Stimulated activated CD4-positive, alpha-beta T cell treated with anti-CD3 and anti-CD28 coated beads, TNF-alpha, amount 100 ng/mL, for 1 hour (primary cell): ENCODE measurements at places on chromosomes 1 and 21.

- no peak for DNase-seq
Observed at GRCh38 chr1:37034121-37035013, at the start of gene GRIK3. Gene GRIK3, minus strand, starts transcription at chr1:37034515. Its CDS starts 407 bp downstream, at chr1:37034108.

DNA sequence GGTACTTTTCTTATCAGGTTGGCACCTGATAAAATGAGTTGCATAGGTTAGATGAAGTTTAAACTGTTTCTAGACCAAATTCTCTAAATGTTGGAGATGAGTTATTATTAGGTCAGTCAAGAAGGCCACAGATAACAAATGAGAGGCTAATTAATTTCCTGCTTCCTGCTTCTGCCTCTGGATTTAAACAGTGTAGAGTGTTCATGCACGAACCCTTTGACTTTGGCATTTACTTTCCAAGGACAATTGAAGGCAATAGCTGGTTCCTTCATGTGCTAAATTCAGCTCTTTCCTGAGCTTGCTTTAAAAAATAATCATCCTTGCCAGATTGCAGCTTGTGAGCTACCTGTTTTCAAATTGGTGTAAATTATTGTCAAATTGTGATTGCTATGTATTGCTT lies 80.6 kb downstream of the RASAL2 start:
- no peak for DNase-seq

DNA sequence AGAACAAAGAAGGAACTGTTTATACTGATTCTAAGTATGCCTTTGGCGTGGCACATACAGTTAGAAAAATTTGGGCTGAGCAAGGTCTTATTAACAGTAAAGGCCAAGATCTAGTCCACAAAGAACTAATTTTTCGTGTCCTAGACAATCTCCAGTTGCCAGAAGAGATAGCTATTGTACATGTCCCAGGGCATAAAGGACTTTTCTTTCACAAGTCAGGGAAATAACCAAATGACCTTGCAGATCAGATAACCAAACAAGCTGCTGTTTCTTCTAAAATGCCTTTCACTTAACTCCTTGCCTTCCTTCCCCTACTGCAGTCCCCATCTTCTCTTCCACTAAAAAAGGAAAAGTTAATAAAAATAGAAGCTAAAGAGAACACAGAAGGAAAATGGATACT lies 4.0 kb downstream of the TEX50 start:
- no peak for DNase-seq

- no peak for DNase-seq
Observed at GRCh38 chr1:110070671-110071242, at the start of gene ALX3. Gene ALX3, minus strand, starts transcription at chr1:110070672. Its CDS starts 60 bp downstream, at chr1:110070612.

GRCh38 chr1:215064327-215064726 lies 18.2 kb upstream of the KCNK2 start:
- no peak for DNase-seq

- DNase-seq, result no peak
Observed at GRCh38 chr1:185038813-185039376, 6.5 kb upstream of the RNF2 start.

DNA sequence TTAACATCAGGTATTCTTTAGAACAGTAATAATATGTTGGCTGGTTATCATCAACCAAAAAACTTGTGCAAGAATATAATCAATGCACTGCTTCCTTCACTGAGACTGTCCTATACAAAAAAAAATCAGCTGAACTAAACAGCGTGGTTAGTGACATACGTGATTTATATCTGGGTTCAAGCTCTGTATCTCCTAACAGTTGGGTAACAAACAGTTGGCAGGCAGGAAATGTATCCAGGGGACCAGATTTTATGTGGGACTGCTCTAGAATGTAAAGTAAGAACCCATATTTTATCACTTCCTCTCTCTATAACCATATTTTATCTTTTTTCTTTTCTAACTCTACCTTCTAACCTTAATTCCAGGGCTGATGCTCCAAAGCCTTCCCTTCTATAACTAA lies 8.0 kb downstream of the ACBD6 start:
- no peak for DNase-seq

- DNase-seq, result peak; percentile 65
Observed at GRCh38 chr1:155050560-155051341, at the start of gene ADAM15. Gene ADAM15, plus strand, starts transcription at chr1:155051316. Its CDS starts 71 bp downstream, at chr1:155051387.

GRCh38 chr1:111911776-111912515 lies 77.5 kb downstream of the KCND3 start:
- no peak for DNase-seq

- no peak for DNase-seq
Observed at GRCh38 chr21:27636656-27637055, 669.8 kb upstream of the ADAMTS5 start.

GRCh38 chr1:46166521-46167462 lies 8.1 kb upstream of the TSPAN1 start:
- DNase-seq, result no peak

- DNase-seq, result no peak
Observed at GRCh38 chr1:75554181-75554580, 56.7 kb downstream of the SLC44A5 start.

DNA sequence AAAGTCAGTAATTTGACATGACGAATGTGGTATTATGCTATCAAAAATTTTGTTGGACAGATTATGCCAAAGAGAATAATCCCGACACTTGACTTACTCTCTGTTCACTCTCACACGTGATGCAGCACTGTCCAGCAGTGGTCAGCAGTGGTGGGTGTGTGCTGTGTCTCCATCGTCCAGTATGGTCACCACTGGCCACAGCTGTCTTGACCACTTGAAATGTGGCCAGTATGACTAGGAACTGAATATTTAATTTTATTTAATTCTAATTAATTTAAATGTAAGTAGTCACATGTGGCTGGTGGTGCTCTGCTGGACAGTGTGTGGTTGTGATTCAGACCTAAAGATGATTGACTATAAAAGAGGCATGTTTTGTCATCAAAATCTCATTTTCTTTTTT lies 24.0 kb downstream of the URB2 start:
- DNase-seq, result no peak

- DNase-seq, result no peak
Observed at GRCh38 chr1:237394281-237394680, 352.3 kb downstream of the RYR2 start.

DNA sequence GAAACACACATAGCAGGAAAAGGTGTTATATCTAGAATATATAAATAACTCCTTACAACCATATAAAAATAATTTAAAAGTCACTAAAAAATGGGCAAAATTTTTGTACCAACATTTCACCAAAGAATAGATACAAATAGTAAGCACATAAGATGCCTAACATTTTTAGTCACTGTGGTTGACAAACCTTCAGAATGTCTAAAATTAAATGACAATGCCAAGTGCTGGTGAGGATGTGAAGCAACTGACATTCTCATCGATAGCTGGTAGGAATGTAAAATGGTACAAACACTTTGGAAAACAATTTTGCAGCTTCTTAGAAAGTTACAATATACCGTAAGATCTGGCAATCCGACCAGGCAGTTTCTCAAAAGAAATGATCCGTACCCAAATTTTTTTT lies 14.4 kb upstream of the TOMM20 start:
- no peak for DNase-seq

DNA sequence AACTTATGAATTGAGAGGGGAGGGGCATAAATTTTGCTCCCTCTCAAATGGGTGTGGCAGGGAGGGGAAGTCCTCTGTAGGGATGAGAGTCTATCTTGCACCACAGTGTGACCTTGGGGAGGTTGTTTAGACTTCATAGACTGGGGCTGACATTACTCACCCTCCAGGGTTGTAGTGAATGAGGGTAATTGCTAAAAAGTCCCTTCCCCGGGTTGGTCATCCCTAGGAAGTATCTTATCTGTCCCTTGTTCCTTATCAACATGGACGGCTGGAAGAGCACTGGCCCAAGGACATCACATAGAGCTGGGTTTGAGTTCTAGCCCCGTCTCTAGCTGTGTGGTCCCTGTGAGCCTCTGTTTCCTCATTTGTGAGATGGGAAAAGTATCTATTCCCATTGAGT lies 52.4 kb upstream of the SLC2A1 start:
- no peak for DNase-seq

DNA sequence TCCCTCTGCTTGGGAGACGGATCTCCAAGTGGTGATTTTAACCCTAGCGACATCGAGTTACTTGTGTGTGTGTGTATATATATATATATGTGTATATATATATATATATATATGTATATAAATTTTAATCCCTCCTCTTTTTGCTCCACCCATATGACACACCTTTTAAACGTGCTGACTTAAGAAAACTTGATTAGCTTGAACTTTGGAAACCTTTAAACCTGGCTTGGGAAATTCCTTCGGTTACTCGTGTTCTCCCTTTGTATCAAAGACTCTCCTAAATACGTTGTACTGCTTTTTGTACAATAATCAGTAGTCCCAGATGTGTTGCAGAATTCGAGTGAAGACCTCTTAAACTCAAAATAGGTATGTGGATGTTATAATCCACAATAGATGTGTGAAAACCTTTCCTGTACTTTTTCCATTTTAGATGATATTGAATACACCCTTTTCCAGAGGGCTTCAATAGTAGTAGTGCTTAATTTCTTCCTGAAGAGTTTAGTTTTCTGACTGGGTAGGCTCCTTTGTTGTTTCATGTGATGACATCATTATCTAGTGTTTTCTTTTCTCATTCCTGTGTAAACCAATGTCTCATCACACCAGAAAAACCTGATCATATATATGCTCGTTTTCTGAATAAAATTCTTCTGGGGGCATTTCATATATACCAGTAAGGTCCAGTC lies 1.4 kb downstream of the RNF11 start:
- no peak for DNase-seq

DNA sequence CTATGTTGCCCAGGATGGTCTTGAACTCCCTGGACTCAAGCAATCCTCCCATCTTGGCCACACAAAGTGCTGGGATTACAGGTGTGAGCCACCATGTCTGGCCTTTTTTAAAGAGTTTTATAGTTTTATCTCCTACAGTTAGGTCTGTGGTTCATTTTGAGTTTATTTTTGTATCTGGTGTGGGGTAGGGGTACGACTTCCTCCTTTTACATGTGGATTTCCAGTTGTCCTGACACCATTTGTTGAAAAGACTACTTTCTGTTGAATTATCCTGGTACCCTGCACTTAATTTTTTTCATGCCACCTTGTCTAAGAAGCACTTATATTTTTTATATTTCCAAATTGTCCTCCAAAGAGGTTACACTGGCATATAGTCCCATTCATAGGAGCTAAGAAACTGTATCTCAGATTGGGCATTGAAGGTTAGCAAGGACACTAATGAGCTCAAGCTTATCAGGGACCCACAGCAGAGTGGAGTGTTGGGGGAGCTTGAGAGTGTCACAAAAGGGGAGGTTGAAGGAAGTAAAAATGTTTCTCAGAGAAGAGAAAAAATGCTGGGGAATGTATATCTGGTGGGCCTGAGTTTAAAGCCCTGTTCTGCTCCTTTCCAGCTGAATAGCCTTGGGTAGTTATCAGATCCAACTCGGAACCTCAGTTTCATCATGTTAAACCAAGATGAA lies 23.4 kb upstream of the MEF2D start:
- no peak for DNase-seq

- DNase-seq, result no peak
Observed at GRCh38 chr1:232306269-232306961, 323.5 kb downstream of the SIPA1L2 start.

- DNase-seq, result no peak
Observed at GRCh38 chr1:115839029-115839678, 1.8 kb downstream of the NHLH2 start.

- peak; percentile 28 for DNase-seq
Observed at GRCh38 chr1:168386949-168387586, 106.4 kb downstream of the TBX19 start.

- DNase-seq, result no peak
Observed at GRCh38 chr1:37318490-37318889, 155.9 kb upstream of the ZC3H12A start.

DNA sequence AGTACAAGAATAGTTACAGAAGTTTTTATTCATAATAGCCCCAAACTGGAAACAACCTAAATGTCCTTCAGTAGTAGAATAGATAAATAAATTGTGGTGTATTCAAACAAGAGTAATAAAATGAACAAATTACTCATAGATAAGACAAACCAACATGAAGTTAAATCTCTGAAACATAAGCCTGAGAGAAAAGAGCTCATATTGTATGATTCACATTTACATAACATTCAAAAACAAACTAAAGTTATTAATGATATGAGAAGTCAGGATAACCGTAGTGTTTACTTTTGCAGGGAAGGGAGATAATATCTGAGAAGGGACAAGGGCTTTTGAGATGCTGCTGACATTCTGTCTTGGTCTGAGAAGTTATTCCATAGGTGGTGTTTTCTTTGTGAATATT lies 13.5 kb downstream of the STPG1 start:
- no peak for DNase-seq

DNA sequence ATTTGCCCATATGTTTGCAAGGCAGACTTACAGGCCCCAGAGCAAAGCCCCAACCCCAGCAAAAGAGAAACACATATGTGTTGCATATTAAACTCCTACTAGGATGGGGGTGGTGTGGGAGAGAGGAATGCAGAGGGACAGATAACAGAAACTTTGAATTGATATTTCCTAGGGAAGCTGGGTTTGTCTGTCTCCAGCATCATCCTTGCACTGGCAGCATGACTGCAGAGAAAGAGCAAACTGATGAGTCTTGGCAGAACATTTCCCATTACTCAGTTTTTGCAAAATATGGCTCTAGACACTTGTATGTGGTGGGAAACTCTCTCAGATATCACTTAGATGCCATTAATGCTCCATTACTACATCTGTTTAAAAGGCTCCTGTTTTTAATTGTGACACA lies 43.8 kb upstream of the MARK1 start:
- no peak for DNase-seq

DNA sequence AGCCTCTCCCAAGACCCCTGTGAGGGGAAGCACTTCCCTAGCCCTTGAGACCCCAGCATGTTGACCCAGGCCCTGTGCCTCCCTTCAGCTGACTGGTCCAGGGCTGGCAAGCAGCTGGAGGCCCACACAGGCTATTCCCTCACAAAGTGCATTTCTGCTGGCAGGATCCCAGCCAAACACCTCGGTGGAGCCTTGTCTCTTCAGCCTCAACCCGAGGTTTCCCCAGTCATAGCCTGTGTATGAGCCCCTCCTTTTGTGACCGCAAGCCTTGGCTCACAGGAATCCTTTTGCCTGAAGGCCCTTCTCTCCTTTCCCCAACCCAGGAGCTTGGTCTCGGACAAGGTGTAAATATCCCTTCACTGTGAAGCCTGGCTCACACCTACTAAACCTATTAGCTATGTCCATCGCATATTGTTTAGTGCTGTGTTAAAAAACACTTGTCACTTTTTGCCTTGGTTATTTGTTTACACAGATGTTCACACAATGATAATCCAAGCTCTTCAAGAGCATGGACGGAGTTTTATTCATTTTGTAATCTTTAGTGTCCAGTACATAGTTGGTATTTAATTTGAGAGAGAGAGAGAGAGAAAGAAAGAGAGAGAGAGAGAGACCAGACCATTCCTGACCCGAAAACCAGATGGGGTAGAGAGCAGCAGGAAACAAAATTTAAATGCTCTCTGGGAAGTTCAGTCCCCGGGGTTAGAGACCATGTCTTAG lies 8.5 kb upstream of the CD247 start:
- no peak for DNase-seq
